Amygdala (tissue), 56 donors: ENCODE measurements at places on chromosomes 2 and 18.

DNA sequence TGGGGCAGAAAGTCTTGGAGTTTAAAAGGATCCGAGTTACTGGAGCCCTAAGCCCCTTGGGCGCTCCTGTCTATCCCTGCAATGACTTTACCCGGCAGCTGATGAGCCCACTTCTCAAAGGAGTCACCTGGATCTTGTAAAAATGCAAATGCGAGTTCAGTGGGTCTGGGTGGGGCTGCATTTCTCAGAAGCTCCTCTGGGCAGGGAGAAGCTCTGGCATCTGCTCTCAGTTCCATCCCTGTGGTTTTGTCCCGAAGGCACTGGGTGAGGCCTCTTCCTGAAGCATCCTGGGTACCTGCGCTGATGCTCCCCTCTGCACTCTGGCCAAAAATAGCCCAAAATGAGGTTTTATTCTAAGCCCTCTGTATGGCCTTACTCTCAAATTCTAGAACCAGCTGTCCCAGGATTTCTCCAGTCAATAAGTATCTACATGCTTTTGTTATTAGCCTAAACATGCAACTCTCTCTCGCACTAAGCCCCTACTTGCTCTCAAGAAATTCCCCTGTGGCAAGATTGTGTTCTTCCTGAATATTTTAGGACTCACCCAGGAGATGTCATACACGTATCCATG lies 167.8 kb upstream of the APCDD1 start:
- DNase-seq, result no peak

DNA sequence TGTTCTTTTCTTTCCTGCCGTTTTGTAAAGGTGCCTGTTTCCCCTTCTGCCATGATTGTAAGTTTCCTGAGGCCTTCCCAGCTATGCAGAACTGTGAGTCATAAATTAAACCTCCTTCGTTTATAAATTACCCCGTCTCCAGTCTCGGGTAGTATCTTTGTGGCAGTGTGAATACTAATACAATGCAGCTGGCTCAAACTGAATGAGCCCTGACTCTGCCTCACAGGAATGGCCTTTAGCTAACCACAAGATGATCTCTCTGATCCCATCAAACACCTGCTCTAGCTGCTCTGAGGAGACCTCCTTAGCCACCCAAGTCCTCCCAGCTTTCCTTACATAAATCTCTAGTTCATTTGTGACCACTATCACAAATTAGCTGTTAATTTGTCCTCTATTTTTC lies 41.5 kb upstream of the CAB39 start:
- DNase-seq, result no peak

- no peak for DNase-seq
Observed at GRCh38 chr18:48186131-48186766, 222.9 kb downstream of the ZBTB7C start.

GRCh38 chr2:12050396-12050795 lies 304.0 kb downstream of the LPIN1 start:
- DNase-seq, result no peak

GRCh38 chr2:75186821-75187220 lies 12.5 kb downstream of the TACR1 start:
- DNase-seq, result no peak

GRCh38 chr2:186946896-186947467 lies 98.0 kb upstream of the ZSWIM2 start:
- DNase-seq, result no peak

GRCh38 chr2:18435426-18436037 lies 124.9 kb downstream of the RDH14 start:
- no peak for DNase-seq

DNA sequence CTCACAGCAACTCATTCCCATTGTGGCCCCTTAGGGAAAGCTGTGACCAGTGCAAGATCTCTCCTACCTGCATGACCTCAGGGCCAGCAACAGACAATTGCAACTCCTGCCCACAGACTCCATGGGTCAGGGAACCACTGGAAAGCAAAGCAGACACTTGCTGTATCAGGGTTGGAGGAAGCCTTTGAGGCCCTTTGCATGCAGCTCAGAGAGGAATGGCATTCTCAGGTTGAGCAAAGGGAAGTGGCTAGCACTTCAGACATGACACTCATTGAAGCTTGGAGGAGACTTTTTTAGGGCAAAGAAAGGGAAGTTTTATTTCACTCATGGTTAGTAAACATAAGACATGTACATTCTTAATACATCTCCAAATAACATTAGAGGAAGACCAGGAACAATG lies 22.1 kb downstream of the IL1F10 start:
- no peak for DNase-seq

GRCh38 chr18:49761771-49762170 lies 51.6 kb downstream of the ACAA2 start:
- DNase-seq, result no peak

DNA sequence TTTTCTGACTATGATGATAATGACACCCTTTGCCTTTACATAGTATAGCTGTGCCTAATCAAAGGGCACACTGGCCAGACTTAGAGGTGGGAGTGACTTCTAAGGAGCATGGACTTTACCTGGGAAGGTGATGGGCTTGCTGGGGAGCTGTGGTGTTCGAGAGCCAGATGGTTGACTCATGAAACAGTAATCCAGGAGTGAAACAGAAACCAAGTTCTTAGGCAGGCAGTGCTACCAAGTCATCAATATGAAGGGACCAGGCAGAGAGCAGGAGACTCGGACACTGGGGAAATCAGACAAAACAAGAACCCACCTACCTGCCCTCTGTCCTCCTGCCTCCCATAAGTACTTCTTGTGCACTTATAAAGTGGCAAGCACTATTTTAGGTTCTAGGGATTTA lies 430.4 kb downstream of the DLGAP1 start:
- DNase-seq, result no peak

GRCh38 chr18:59918997-59919396 lies 19.2 kb downstream of the PMAIP1 start:
- no peak for DNase-seq

DNA sequence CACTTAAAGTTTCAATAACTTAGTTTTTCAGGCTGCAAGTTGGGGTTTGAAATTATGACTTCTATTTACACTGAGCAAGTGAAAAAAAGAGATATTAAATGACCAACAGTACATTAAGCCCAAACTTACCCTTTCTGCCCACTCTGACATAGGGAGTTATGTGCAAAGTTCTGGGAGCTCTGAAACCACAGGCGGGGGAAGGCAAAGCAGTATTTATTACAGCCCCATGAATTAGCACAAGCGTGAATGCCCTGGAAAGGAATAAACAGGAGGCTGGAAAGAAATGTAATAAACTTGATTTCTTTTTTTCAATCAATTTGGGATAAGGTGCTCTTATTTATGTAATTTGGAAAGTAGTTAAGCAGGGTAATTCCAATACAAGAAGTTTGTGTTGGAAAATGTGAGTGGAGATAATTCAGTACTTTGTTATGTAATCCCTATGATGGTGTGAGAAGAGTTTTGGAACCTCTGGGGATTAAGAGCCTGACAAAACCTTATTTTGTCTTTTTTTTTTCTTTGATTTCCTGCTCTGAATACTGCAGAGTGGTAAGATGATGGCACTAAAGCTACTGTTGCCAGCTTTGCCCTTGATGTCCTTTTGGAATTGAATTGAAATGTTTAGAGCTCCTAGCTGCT lies 351.5 kb downstream of the ARHGAP15 start:
- no peak for DNase-seq

- DNase-seq, result no peak
Observed at GRCh38 chr2:191032588-191033429, 18.8 kb upstream of the STAT1 start.

DNA sequence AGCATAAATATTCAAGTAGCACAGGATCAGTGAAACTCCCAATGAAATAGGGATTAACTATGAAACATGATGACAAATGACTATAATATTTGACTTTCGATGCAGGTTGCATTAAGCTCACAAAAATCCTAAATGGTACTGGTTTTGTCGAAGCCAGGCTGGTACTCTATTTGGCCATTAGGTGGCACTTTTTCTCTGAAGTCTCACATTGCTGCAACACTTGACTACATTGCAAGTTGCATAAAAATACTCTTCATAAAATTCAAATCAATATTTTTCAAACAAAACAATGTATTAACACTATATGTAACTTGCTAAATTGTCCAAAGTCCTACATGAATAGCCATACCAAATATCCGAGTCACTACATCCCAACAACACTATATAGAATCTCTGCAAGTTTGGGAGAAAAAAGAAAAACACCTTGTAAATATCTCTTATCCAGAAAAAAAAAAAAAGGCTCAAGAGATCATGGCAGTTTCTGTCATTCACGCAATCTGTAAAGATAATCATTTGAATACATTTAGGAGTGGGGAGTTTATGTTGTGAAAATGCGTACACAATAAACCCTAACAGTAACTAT lies 9.5 kb downstream of the RTTN start:
- DNase-seq, result no peak

GRCh38 chr2:201220102-201220570 lies 37.2 kb downstream of the CASP10 start:
- DNase-seq, result no peak

GRCh38 chr2:217366966-217367365 lies 507.1 kb upstream of the TNP1 start:
- DNase-seq, result no peak

- no peak for DNase-seq
Observed at GRCh38 chr2:79910643-79911042, 393.9 kb downstream of the LRRTM1 start.

DNA sequence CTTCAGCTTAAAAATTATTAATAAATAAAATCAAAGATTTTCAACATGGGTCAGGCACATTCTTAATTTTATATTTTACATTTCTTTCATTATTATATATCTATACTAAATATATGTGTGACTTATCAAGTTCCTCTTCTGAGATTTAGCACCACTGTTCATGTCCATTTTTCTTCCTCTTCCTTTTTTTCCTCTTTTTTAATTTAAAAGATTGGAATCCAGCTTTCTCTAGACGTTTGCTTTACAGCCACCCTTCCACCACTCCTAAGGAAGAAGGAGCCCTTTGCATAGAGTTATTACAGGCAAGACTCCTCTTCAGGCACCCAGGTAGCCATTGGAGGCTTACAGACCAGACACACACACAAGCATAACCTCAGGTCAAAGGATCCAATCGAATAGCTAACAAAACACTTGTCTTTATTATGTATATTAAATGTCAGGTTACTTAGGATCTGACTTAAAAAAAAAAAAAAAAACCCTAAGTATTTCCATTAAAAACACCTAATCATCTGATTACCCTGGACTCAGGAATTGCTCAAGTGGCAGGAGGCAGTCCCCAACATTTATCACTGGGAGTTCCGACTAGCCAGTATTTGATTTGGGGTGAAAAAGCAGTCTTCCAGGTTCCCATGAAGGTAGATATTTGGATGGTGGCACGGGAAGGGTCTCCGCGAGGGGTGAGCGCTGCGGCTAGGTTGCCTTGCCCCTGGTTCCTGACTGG lies 2.4 kb upstream of the ZEB2 start:
- DNase-seq, result no peak

- DNase-seq, result no peak
Observed at GRCh38 chr18:70181015-70181414, 24.5 kb downstream of the RTTN start.

DNA sequence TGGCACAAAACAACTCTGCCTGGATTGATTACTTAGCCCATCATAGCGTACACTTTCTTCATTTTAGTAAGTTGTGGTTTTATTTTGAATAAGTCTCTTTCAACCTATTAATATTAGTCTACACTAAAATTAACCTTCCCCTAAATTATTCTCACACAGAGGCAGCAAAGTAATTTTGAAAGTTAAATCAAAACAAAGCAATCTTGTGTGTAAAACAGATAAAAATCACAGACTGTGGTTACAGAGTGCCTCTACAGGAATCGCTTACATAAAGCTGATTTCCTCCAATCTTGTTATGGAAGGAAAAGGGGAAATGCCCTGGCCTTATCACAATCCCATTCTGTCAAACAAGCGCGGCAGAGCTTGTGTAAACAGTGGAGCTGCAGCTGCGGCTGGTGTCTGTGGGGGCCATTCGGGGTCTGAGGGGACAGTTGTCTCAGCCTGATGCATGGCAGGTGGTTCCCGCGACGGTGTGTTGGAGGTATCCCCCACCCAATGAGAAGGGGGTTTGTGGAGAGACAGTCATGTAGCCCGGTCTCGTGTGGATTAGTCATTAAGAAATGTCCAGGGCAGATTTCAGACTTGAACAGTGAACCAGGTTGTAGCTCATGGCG lies 42.1 kb downstream of the BCL2L11 start:
- no peak for DNase-seq

GRCh38 chr18:56709463-56709862 lies 58.3 kb downstream of the WDR7 start:
- DNase-seq, result no peak

- DNase-seq, result no peak
Observed at GRCh38 chr2:205428811-205429210, 253.5 kb upstream of the NRP2 start.

DNA sequence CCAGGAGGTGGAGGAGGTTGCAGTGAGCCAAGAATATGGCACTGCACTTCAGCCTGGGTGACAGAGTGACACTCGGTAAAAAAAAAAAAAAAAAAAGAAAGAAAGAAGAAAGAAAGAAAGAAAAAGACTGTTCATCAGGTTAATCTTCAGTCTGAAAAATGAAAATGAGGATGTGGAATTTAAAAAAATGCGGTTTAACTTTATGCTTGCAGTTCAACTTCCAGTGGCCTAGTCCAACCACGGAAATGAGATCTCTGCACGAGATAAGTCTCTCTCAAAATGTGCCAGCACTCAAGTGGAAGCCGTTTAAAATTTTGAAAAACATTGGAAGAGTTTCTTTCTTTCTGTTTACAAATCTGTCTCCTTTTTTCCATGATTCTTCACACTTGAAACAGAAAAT lies 112.1 kb downstream of the DOCK10 start:
- DNase-seq, result no peak

DNA sequence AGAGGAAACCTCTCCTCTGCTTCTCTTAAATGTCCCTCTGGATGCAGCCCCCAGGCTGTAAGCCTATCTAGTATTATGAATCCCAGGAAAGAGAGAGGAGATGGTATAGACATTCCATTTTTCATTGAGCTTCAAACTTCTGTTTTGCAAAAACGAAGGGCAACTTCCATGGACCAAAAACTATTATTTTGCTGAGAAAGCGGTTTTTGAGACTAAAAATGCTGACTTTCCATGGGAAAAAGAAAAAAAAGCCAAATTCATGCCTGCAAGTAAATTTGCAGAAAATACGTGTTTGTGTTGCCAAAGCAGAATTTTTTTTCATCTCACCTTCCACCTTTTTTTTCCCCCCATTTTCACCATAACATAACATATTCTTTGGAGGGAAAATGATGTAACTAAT lies 272.5 kb upstream of the CELF4 start:
- no peak for DNase-seq

DNA sequence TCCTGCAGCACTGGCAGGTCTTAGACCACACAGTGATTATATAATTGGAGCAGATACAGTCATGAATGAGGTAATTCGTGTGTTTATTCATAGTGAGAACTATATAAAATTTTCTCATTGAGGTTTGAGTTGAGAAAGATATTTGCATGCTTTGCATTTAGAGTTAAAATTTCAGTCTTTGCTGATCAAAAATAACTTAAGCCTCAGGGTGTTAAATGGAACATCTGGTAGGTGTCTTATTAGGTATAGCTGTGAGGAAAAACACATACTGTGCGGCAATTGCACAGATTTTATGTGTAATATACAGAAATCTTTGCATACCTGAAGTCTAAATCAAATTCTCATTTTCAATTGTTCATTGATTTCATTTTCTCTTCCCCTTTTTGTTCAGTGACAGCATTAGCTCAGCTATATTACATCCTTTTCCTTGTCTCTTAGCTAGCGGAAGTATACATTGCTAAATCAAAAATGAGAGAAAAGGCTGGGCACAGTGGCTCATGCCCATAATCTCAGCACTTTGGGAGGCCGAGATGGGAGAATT lies 21.2 kb downstream of the GORASP2 start:
- no peak for DNase-seq

- DNase-seq, result no peak
Observed at GRCh38 chr2:41928526-41928925, 119.3 kb upstream of the PKDCC start.
